ENCODE measurements at places on chromosomes 5 and 9.

GRCh38 chr5:126745259-126745992, 31.5 kb upstream of the LMNB1 start:
- DNase-seq: no peak

DNA sequence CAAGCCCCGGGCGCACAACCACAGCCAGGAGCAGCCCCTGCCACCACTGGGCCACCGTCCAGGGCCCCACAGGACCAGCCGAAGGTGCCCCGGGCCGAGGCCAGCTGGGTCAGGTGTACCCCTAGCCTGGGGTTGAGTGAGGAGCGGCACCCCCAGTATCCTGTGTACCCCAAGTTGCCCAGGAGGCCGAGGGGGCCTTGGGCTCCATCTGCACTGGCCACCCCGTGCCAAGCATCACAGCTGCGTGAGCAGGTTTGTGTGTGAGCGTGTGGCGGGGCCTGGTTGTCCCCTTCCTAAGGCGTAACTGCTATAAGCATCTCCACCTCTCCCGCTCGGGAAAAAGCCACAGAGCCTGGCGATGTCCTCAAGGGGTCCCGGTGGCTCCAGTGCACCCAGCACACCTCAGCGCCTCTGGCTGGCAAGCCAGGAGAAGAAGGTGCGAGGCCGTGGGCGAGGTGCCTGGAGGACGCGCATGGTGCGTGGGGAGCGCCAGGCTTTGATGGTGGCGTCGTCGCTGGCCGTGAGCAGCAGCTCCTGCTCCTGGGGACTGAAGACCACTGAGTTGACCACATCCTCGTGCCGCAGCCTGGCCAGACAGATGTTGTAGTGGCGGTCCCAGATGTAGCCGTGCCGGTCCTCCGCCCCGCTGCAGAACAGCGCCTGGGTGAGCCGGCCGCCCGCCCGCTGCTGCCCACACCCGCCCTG, 3.9 kb downstream of the FBXW5 start:
- DNase-seq: no peak

DNA sequence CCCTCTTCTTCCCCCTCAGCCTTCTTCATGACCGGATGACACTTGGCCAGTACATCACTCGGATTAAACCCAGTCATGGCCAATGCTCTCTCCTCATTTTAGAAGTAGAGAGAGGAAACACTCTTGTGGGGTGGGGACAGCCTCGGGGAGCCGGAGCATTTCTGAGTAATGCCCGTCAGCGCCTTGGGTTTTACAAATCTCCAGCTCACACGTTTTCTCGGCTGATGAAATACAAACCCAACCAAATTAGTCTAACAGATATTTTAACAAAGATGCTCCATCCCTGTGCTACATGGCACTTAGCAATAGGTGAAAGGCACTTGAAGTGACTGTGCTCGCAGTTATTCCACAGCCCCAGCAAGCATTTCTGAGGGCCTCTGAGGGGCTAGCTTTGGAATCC, 51.7 kb downstream of the ZNF366 start:
- no peak for DNase-seq

DNA sequence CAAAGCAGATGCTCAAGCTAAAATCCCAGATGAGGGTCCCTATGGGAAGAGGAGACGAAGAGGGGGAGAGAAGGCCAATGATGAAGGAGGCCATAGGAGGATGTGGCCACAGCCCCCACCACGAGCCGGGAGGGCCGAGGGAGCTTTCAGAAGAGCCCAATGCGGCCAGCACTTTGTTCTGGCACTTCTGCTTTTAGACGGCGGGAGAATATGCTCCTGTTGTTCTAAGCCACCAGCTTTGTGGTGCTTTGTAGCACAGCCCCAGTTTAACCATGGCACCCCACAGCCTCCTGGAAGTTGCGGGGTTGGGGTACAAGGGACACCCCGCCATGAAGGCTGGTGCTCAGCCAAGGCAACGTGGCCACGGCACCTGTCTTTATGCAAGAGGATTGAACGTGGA, 33.4 kb downstream of the LPCAT1 start:
- no peak for DNase-seq

GRCh38 chr5:65262649-65263059, 219.1 kb downstream of the ADAMTS6 start:
- no peak for DNase-seq

Data from stimulated activated CD8-positive, alpha-beta memory T cell treated with anti-CD3 and anti-CD28 coated beads, Interleukin-15, amount 100 ng/mL, for 4 hours (primary cell).